ENCODE measurements at places on chromosomes 5 and 9.
A peak's percentile ranks its signal among the peaks of the same experiment; 100 is the strongest.

- DNase-seq, result peak; percentile 92
These were observed 3.1 kb upstream of the AHRR start for GRCh38 chr5:318341-318897.

DNA sequence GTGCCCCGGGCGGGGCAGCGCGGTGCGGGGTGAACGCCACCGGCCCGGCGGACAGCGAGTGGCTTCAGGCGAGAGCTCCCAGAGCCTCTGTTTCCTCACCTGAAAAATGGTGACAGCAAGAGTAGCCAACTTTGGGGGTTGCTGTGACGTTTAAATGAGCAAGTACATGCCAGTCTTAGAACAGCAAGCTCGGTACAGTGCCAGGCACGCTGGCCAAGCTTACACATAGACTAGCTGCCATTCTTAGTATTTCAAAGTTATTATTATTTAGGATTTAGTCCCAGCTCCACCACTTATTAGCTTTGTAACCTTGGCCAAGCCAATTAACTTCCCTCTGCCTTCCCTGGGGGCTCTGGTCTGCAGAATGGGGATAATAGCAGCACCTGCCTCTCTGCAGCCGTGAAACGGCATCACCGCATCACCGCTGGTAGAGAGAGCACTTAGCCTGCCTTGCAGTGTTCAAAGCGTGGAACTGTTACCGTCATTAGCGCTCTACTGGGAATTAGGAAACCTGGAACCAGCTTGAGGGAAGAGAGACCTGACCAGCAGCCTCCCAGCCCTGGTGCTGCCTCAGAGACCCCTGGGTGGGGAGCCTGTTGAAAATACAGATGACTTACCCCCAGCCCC, at the start of gene C9orf50:
C9orf50 (minus strand) TSS at position 433 of the 627 bp plus-strand sequence. CDS start 527 bp downstream, outside the sequence.
- no peak for DNase-seq

DNA sequence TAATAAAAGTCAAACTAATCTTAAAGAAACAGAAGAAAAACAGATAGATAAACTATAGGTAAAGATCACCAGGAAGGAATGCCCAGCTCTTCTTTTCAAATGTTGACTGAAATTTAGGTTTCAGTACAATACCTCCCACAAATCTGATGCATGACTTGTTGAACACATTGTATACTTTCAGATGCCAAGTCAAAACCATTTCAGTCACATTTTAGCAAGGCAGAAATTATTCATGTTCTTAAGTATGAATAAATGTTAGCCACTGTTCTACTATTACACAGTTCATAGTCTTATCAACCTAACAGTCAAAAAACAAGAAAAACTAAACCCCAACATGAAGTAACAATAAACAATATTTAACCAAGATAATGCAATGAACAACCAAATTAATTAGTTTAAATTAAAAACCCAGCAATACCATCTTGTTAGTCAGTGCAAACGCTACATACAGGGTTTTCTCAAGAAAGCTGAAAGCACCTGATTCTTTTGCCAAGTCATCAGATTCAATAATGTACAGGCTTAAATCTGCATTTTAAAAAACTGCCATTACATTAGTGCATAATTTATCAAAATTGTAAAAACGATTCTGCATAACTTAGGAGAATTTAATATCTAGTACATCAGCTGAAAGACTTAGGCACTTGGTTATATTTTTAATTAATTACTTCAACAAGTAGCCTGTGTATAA, 20.0 kb upstream of the PDCL start:
- DNase-seq, result no peak

GRCh38 chr9:100352727-100353505, at the start of gene TEX10:
Gene TEX10 (minus strand): TSS chr9:100352942. CDS start chr9:100349363, 3,579 bp downstream.
- peak; percentile 83 for DNase-seq

- DNase-seq, result no peak
These were observed 151.5 kb downstream of the RGS3 start for GRCh38 chr9:113614843-113615648.

GRCh38 chr9:85744480-85744879, 2.7 kb upstream of the AGTPBP1 start:
- DNase-seq, result no peak

DNA sequence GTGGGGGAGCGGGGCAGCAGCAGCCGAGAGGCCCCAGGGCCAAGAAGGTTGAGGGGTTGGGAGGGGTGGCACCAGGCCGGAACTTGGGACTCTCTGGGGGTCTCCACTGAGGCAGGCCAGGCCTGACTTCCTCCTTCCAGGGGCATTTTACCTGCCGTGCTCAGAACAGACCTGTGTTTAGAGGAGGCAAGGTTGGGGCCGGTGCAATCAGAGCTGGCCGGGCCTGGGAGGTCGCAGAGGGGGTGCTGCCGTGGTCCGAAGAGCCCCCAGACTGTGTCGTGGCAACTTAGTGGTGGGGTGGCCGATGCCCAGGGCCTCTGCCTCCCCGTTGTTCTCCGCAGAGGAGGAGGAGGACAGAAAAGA, 21.8 kb downstream of the GLT6D1 start:
- no peak for DNase-seq

- DNase-seq, result peak; percentile 60
These were observed 240.7 kb downstream of the CSNK1G3 start for GRCh38 chr5:123752552-123753179.

DNA sequence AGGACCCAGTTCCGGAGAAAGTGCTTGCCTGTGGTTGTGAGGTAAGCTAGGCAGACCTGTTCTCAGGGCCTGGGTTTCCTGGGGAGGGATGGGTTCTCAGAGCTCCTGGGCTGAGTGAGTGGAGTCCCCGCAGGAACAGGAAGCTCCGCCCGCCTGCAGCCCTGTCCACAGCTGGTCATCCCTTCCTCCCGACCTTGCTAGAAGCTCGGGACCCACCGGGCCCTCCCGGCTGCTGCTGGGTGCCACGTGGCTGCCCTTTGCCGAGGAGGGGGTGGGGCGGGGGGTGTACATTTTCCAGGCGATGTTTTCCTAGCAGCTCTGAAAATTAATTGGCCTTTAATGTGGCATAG, 198.1 kb downstream of the C9orf50 start:
- no peak for DNase-seq

DNA sequence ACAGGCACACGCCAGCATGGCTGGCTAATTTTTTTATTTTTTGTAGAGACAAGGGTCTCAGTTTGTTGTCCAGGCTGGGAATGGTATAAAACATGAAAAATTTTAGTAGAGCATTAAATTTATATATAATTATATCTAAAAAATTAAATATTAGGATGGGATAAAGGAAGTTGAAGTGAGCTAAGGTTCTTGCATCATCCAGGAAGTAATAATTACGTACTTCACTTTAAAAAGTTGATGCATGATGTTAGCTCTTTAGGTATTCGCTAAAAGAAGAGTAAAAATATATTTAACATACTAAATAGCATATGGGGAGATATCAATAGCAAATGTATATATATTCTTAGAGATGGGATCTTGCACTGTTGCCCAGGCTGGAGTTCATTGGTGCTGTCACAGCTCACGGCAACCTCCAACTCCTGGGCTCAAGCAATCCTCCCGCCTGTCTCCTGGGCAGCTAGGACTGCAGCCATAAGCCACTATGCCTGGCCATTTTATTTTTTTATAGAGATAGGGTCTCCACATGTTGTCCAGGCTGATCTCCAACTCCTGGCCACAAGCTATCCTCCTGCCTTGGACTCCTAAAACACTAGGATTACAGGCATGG, 12.3 kb downstream of the DCAF10 start:
- DNase-seq, result no peak

- DNase-seq, result peak; percentile 29
These were observed 1.1 kb downstream of the DNAJC21 start for GRCh38 chr5:34930462-34930844.

- no peak for DNase-seq
These were observed 165.8 kb upstream of the WWC1 start for GRCh38 chr5:168125445-168126199.

GRCh38 chr5:4533457-4534105, 606.5 kb upstream of the ADAMTS16 start:
- DNase-seq, result no peak

Data from kidney tubule cell (primary cell).